Stomach (tissue), 19 donors: ENCODE measurements at places on chromosomes 7 and 10. TPM values are rescaled to one million over a fixed set of nuclear protein-coding genes. Genes with fewer than 3 reads are reported as not detected.

- H3K4me1 ChIP-seq: no peaks in the 10 kb centered on the region
- H3K4me3 ChIP-seq: no peak overlapping the region
- H3K27ac ChIP-seq: no peak overlapping the region
- no peaks in the 10 kb centered on the region for H3K36me3 ChIP-seq
- H3K27me3 ChIP-seq: no peaks in the 10 kb centered on the region
These were observed 136.9 kb upstream of the GPR26 start for GRCh38 chr10:123529146-123529760.

GRCh38 chr10:89846281-89846630 lies 144.9 kb downstream of the KIF20B start:
- no peaks in the 10 kb centered on the region for H3K27me3 ChIP-seq
- DNase-seq: no peak
- H3K4me3 ChIP-seq: no peak overlapping the region
- H3K27ac ChIP-seq: no peak overlapping the region

DNA sequence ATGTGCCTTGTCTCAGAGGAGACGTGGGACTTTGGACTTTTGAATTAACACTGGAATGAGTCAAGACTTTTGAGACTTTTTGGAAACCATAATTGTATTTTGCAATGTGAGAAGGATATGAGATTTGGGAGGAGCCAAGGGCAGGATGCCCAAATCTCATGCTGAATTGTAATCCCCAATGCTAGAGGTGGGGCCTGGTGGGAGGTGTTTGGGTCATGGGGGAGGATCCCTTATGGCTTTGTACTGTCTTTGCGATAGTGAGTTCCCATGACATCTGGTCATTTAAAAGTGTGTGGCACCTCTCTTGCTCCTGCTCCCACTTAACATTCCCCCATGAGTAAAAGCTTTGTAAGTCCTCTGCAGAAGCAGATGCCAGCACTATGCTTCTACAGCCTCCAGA lies 39.2 kb downstream of the DNAJC9 start:
- H3K4me3 ChIP-seq: no peak overlapping the region
- no peaks in the 10 kb centered on the region for H3K27me3 ChIP-seq
- H3K27ac ChIP-seq: no peak overlapping the region

DNA sequence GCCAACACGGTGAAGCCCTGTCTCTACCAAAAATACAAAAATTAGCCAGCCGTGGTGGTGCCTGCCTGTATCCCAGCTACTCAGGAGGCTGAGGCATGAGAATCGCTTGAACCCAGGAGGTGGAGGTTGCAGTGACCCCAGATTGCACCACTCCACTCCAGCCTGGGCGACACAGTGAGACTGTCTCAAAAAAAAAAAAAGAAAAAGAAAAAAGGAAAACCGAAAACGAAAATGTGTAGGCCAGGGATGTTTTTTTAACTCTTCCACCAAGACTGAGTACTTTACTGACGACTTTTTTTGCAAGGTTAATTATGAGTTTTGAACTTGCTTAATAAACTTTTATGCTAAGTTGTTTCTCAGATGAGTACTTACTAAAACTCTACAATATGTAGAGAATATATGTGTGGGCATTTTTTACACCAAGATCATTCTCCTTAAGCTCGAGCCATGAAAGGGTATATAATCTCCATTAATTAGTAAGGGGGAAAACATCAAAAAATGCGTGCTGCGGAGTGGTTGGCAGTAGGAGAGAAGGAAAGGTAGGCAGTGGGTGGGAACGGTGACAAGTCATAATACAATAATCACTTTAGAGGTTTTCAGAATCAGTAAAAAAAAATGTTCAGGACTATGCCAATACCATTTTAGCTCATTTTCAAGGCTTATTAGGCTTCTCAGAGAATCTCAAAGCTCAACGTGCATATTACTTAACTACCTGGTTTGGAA lies 8.6 kb upstream of the ADRB1 start:
- DNase-seq: no peak
- H3K27ac ChIP-seq: no peak overlapping the region
- no peaks in the 10 kb centered on the region for H3K27me3 ChIP-seq
- H3K4me1 ChIP-seq: no peaks in the 10 kb centered on the region
- no peak overlapping the region for H3K4me3 ChIP-seq
- H3K36me3 ChIP-seq: no peaks in the 10 kb centered on the region

DNA sequence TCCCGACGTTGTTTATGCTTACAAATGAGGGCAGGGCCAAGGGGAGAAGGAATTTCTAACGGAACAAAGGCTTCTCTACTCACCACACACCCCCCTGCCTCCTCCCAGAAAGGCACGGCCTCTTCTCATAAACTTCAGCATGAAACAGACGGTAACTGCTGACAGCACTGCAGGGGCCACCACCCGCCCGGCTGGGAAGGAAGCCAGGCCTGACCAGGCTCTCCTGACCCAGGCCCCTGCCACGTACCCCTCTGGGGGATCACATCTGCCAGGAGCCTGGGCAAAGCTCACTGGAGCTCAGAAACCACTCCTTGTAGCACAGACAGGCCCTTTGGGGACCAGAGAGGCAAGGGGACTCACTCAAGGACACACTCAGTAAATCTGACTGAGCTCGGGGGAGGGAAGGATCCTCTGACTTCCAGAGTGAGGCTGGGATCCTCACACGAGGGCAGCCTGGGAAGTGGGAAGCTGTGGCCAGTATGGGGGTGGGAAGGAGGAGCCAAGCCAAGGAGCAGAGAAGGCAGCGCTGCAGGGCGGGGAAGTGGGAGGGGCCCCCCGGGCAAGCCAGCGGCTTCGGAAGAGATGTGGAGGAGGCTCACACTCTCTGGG lies 46.1 kb downstream of the ZCCHC24 start:
- peaks cover 7% of the 10 kb centered on the region for H3K36me3 ChIP-seq
- H3K4me1 ChIP-seq: no peaks in the 10 kb centered on the region
- H3K27ac ChIP-seq: no peak overlapping the region
- no peaks in the 10 kb centered on the region for H3K27me3 ChIP-seq

RALA gene
- 10.6 TPM for total RNA-seq

BLOC1S2 gene
- 15.5 TPM for total RNA-seq

TAS2R38 gene
- total RNA-seq: not detected
